Fibroblast of the conjunctiva (primary cell): ENCODE measurements at places on chromosomes 2 and 18.

DNA sequence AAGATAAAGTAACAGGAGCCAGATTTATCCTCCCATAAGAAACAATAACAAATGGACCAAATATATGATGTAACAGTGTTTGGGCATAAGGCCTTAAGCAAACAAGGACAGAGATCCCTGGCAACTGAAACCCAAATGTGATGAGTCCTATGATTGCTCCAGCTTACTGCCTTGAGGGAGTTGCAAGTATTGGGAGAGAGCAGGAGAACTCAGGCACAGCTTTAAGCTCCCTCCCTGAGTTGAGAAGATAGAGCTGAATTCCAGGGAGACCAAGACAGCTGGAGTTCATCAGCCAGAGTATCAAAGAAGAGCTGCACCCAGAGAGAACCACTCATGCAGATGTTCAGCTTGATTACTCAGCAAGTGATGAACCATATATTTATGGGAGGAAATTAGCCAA lies 814.5 kb upstream of the RAB6C start:
- peak; percentile 1 for DNase-seq

DNA sequence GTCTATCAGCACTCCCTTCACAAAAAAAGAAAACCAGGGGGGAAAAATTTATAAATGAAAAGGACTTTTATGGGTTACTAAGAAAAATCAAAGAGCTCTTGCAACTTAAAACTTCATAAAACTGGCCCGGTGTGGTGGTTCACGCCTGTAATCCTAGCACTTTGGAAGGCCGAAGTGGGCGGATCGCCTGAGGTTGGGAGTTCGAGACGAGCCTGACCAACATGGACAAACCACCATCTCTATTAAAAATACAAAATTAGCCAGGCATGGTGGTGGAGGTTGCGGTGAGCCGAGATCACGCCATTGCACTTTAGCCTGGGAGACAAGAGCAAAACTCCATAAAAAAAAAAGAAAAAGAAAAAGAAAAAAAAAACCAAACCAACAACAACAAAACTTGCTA lies 1.7 kb downstream of the DIPK1C start:
- DNase-seq, result no peak

GRCh38 chr2:120251880-120252224 lies 800 bp upstream of the RALB start:
- DNase-seq, result no peak

DNA sequence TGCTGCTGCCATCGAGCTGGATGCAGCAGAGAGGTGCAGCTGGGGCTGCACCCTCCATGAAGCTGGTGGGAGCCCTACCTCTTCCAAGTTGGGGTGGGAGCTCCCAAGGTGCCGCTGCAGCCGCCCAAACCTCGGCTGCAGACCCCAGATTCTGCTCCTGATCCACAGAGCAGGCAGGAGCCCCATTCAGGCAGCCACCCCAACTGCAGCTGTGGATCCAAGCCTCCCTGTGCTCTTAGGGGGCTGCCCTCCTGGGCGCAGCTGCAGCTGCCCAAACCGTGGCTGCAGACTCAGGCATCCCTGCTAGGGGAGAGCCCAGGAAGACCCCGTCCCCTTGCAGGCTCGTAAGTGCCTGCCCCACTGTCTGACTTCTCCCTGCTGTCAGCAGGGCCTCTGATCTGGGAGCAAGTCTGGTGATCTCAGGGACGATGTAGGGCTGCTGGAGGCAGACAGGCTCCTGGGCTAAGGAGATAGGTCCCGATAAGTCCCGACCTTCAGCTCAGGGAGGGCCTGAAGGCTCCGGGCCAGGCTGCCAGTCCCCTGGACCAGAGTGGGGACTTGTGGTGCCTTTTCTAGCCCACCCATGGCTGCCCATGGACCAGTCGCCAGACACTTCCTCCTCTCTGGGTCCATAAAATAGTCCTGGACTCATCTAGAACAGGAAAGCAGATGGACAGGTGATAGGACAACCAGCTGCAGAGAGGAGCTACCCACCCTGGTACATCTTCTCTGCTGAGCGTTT lies 767.1 kb upstream of the CDH7 start:
- DNase-seq, result no peak

- no peak for DNase-seq
These were observed 128.3 kb upstream of the HS6ST1 start for GRCh38 chr2:128446874-128447537.

DNA sequence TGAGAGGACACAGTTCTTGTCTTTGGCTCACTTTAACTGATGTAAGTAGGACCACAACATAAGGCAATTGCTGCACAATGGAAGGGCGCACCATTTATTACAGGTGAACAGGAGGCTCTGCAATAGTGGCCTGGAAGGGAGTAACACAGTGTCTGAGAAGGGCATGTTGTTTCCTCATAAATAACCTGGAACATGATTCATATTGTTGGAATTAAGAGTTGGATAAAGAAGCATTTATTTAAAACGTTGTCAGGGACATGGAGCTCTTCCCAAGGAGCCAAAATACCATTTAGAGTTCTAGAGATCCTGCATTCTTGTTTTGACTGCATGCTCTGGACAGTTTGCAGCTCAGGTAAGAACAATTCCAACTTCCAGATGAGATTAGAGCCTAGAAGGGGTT lies 110.4 kb downstream of the PLCL1 start:
- no peak for DNase-seq

DNA sequence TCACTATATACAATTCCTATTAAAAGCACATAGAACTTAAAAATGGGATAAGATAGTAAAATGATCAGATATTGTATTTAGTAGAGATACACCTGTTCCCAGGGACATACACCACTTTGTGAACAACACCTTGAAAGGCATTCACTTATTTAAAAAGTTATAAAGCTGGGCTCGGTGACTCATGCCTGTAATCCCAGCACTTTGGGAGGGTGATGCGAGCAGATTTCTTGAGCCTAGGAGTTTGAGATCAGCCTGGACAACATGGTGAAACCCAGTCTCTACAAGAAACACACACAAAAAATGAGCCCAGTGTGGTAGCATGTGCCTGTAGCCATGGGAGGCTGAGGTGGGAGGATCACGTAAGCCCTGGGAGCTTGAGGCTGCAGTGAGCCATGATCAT lies 90.9 kb downstream of the RAPGEF4 start:
- no peak for DNase-seq

GRCh38 chr18:36031407-36031806 lies 36.0 kb downstream of the RPRD1A start:
- DNase-seq, result no peak

GRCh38 chr2:16404551-16405300 lies 260.9 kb downstream of the CYRIA start:
- DNase-seq, result no peak

DNA sequence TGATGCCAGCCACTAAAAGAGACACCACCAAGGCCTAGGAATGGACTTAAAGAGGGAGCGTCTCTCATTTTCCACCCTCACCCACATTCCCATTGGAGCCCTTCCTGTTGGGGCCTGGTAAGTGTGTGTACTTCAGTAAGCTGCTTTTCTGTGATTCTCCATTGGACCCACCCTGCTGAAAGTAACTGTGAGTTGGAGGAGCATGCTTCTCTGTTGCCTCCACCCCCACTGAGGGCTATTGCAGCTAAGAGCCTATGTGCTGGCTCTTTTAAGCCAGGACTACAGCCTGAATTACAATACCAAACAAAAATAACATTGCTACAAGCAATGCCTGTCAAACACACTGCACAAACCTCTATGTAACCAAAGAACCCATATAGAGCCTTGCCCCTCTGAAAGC lies 81.1 kb downstream of the TRABD2A start:
- DNase-seq, result no peak

- DNase-seq, result no peak
These were observed 57.7 kb downstream of the RAD51AP2 start for GRCh38 chr2:17460371-17461086.

DNA sequence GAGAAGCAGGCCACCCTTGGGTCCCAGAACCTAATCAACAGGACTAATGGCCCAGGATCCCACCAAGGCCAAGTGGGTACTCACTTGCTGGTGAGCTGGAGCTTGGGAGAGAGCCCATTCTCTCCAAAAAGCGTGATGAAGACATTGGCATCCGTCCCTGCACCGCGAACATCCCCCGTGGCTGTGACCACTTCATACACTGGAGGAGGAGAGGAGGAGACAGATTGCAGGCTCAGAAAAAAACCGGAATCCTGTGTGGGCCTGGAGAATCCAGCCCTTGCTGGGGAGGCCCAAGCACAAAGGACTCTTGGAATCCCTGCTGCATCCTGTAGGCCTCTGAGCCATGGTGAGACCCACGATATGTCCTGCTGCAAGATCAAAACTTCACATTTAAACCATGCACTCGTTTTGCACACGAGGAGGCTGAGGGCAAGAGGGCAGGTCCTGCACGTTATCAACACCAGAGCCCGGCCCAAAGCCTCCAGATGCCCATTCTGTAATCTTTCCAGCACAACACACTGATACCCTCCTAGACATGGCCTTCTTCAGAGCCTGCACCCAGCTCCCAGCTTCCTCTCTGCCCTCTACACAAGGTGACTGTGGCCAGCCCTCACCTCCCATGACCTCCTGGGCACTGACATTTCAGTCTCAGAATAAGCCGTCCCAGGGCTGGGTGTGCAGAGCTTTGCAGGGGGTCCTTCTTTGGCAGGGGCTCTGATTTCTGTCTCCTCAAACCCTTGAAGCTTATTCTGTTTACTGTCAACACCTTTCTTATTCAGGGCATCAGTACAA lies 7.8 kb downstream of the LOXHD1 start:
- DNase-seq, result no peak

DNA sequence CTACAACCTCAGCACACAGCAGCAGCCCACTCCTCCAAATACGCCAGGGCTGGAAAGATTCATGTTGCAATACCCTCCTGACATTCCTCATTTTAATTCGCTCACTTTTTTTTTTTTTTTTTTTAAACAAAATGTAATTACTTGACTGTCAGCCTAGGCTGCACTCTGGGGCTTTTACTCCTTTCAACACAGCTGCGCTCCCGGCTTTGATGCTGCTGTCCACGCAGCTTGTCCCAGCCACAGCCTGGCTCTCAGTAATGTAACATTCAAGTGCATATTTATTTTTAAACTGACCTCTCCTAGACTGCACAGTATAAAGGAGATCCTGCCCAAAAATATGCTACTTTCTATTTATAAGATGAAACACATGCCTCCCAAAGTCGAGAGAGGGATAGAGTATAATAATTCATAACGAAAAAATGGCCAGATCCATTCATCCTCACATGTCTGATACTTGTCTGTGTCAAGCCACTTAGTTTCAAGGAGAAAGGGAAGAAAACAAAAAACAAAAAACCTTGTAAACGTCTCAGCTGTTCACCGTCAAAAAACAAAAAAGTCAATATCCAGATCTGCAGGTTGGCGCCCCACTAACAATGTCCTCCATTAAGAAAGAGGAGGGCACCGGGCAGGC lies 949 bp downstream of the CDC42EP3 start:
- DNase-seq, result no peak
